ENCODE measurements at places on chromosomes 5 and 9.

GRCh38 chr9:108434036-108434435, 421.8 kb downstream of the ACTL7B start:
- DNase-seq = peak; percentile 21

DNA sequence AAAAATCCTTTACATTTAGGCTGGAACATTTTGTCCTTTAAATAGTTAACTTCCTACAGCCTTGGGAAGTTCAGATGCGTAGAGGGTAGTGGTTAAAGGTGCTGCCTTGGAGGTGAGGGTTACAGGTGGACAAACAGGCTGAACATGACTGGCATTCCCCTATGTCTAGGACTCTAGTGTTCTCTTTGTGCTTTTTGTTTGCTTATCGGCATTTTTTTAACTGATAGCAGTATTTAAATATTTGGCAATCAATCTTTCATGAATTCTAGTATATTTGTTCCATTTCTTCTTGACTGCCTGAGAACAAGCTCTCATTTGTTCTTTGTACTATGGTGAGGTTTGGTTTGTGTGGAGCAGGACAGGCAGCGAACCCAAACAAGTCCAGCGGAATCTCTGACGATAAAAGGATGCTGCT, 307.6 kb downstream of the CTNND2 start:
- DNase-seq = no peak

- DNase-seq = peak; percentile 86
These were observed 13.4 kb upstream of the JADE2 start for GRCh38 chr5:134511796-134512660.

GRCh38 chr5:157509587-157509986, 49.6 kb downstream of the NIPAL4 start:
- DNase-seq = no peak

- no peak for DNase-seq
These were observed 236.2 kb upstream of the NFIL3 start for GRCh38 chr9:91659529-91660495.

- DNase-seq = no peak
These were observed 91.4 kb downstream of the CACNA1B start for GRCh38 chr9:137969008-137969407.

DNA sequence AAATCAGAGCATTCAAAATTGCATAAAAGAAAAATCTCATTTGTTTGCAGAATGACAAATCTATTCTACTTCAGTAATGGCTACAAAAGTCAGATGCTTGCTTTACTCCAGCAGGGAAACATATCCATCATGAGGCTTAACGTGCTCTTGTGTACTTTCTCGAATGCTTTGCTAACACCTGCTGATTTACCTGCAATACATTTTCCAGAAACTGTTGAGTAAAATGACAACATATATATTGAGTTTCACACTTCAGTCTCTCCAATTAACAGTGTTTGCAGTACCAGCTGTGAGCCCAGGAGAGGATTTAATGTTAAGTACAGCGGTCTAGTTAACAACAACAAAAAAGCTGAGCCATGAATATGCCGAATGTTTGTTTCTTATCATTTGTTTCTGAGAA, 391.5 kb upstream of the SMC2 start:
- DNase-seq = no peak

All from cardiac fibroblast (primary cell).